ENCODE measurements at places on chromosomes 3 and 15. TPM values are rescaled to one million over a fixed set of nuclear protein-coding genes. Genes with fewer than 3 reads are reported as not detected.

C3orf20 gene
- total RNA-seq = not detected

TMEM41A gene
- 24.2 TPM for total RNA-seq

HEG1 gene
- 153 TPM for total RNA-seq

COPB2 gene
- total RNA-seq = 26.6 TPM

FBXL2 gene
- total RNA-seq = 33.4 TPM

MAP2K5 gene
- total RNA-seq = 1.1 TPM

PDHB gene
- 30.7 TPM for total RNA-seq

SI gene
- not detected for total RNA-seq

HRG gene
- total RNA-seq = 6.9 TPM

SH2D7 gene
- total RNA-seq = not detected

- no peaks in the 10 kb centered on the region for H3K27me3 ChIP-seq
- H3K4me1 ChIP-seq = no peaks in the 10 kb centered on the region
- no peak overlapping the region for H3K4me3 ChIP-seq
- H3K36me3 ChIP-seq = peaks cover 86% of the 10 kb centered on the region
- DNase-seq = no peak
- no peak overlapping the region for H3K27ac ChIP-seq
These were observed 46.7 kb downstream of the TLE3 start for GRCh38 chr15:70050970-70051369.

DNA sequence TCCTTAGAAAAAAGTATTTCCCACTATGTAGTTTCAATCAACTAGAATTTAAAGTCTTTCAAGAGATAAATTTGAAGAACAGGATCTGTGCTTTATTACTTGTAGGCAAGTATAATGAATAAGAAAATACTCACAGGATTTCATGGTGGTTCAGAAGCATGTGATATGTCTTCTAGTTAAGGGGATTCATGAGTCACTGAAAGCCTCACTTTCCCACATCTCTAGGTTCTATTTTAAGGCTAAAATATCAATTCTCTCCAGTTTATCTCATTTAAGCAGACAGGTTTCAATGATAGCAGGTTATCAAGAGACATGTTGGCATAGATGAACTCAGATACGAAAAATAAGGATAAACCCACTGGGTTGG lies 437.8 kb upstream of the BCHE start:
- no peaks in the 10 kb centered on the region for H3K4me1 ChIP-seq
- no peak overlapping the region for H3K4me3 ChIP-seq
- no peak for DNase-seq
- no peak overlapping the region for H3K27ac ChIP-seq
- no peaks in the 10 kb centered on the region for H3K36me3 ChIP-seq
- H3K27me3 ChIP-seq = no peaks in the 10 kb centered on the region

DNA sequence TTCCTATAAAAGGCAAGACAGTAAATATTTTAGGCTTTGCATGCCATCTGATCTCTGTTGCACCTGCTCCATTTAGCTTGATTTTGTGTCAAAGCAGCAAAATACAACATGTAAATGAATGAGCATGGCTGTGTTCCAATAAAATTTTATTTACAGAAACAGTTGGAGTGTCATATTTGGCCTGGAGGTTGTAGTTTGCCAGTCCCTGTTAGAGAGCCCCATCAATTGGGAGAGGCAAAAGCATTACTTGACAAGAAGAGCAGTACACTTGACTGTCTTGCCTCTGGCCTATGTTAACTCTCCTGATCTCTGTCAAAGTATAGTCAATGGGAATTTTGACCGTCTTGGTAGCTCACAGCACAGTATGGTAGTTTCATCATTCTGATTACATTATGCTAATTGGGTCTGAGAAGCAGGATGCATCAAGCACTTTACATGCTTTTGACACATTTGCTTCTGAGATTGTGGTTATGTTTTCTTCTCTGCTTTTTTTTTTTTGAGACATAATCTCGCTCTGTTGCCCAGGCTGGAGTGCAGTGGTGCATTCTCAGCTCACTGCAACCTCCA lies 35.4 kb downstream of the SLC28A2 start:
- no peaks in the 10 kb centered on the region for H3K27me3 ChIP-seq
- H3K36me3 ChIP-seq = no peaks in the 10 kb centered on the region
- H3K27ac ChIP-seq = no peak overlapping the region
- no peak for DNase-seq
- no peaks in the 10 kb centered on the region for H3K4me1 ChIP-seq
- no peak overlapping the region for H3K4me3 ChIP-seq

GRCh38 chr3:38349684-38350359 lies 3.2 kb downstream of the XYLB start:
- no peaks in the 10 kb centered on the region for H3K36me3 ChIP-seq
- no peak overlapping the region for H3K4me3 ChIP-seq
- H3K27ac ChIP-seq = no peak overlapping the region
- no peak for DNase-seq

- DNase-seq = no peak
- H3K4me3 ChIP-seq = no peak overlapping the region
- H3K27me3 ChIP-seq = no peaks in the 10 kb centered on the region
- peaks cover 4% of the 10 kb centered on the region for H3K4me1 ChIP-seq
- peak overlapping the region; percentile 76 for H3K27ac ChIP-seq
These were observed 477.2 kb downstream of the RBMS3 start for GRCh38 chr3:29758108-29758433.

GRCh38 chr3:172711454-172711795 lies 558 bp upstream of the NCEH1 start:
- H3K36me3 ChIP-seq = no peaks in the 10 kb centered on the region
- H3K4me3 ChIP-seq = peak overlapping the region; percentile 94
- H3K27me3 ChIP-seq = no peaks in the 10 kb centered on the region

DNA sequence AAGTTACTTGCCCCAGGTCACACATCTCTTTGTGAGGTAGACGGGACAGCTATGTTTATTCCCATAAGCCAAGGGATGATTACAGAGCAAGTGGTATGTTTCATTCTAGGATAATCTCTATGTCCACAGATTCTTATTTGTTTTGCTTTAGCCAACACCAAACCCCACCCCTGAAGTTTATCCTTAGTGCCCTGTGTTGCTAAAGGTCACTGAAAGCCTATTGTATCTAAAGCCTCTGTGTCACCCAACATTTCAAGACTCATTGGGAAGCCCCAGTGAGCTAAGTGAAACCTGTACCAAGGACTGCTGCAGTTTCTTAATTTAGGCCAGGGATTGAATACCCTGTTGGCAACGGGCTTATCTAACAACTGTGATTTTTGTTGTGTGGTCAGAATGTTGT lies 135.6 kb downstream of the ADAMTS9 start:
- peaks cover 7% of the 10 kb centered on the region for H3K4me1 ChIP-seq
- no peak overlapping the region for H3K27ac ChIP-seq
- no peak overlapping the region for H3K4me3 ChIP-seq

DNA sequence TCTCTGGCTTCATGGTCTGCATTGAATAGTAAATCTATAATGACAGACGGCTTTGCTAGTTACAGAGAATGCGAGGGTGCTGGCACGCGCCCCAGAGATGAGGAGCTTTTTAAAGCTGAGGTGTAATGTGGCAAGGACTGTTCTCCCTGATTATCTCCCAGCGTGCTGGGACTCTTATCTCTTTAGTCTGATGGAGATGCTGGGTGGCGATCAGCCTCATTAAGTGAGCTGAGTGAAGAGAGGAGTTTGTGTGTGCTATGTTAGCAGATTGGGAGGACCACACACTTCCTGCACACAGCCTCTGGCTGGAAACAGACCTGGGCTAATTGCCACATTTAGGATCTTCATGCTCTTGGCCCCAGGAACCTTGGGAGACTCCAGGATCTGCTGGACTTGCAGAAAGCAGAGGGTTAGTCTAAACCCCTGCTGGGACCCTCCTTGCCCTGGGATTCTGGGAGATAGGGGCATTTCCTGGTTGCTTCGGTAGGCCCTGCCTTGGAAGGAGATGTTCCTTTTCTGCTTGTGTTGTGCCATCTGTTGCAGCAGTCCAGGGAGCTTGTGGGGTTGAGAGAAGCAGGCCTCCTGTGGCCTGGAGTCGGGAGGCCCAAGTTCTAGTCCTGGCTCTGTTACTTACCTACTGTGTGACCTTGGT lies 15.0 kb downstream of the PDIA5 start:
- no peaks in the 10 kb centered on the region for H3K36me3 ChIP-seq
- no peak overlapping the region for H3K4me3 ChIP-seq
- H3K4me1 ChIP-seq = peaks cover 49% of the 10 kb centered on the region
- no peaks in the 10 kb centered on the region for H3K27me3 ChIP-seq
- H3K27ac ChIP-seq = no peak overlapping the region

DNA sequence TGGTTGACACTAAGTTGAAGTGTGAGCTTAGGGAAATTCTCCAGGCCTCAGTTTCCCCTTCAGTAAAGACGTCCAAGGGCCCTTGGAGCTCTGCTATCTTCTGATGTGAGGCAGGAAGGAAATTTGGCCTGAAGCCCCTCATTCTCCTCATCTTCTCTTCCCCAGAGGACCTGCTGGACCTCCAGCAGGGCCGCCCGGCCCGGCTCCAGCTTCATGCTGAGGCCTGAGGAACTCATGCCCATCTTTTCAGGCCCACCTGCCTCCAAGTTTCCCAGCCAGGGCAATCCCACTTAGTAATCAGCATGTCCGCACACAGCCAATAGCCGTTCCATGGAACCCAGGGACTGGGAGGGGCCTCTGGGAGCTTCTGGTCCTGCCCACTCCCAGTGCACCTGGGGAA lies 4.0 kb downstream of the LRRC15 start:
- H3K27me3 ChIP-seq = no peaks in the 10 kb centered on the region
- no peak for DNase-seq
- no peaks in the 10 kb centered on the region for H3K36me3 ChIP-seq
- H3K27ac ChIP-seq = no peak overlapping the region

GRCh38 chr15:45631776-45632175 lies 3.1 kb upstream of the SQOR start:
- no peaks in the 10 kb centered on the region for H3K36me3 ChIP-seq
- H3K4me3 ChIP-seq = no peak overlapping the region
- peaks cover 9% of the 10 kb centered on the region for H3K4me1 ChIP-seq
- peak overlapping the region; percentile 51 for H3K27ac ChIP-seq

GRCh38 chr3:55487381-55488241 lies 505 bp upstream of the WNT5A start:
- peak overlapping the region; percentile 67 for H3K4me3 ChIP-seq
- peaks cover 7% of the 10 kb centered on the region for H3K4me1 ChIP-seq
- H3K27me3 ChIP-seq = no peaks in the 10 kb centered on the region

- H3K27me3 ChIP-seq = no peaks in the 10 kb centered on the region
- no peaks in the 10 kb centered on the region for H3K36me3 ChIP-seq
- DNase-seq = no peak
- peaks cover 10% of the 10 kb centered on the region for H3K4me1 ChIP-seq
- no peak overlapping the region for H3K4me3 ChIP-seq
These were observed 3.8 kb upstream of the ZNF620 start for GRCh38 chr3:40502034-40502433.

DNA sequence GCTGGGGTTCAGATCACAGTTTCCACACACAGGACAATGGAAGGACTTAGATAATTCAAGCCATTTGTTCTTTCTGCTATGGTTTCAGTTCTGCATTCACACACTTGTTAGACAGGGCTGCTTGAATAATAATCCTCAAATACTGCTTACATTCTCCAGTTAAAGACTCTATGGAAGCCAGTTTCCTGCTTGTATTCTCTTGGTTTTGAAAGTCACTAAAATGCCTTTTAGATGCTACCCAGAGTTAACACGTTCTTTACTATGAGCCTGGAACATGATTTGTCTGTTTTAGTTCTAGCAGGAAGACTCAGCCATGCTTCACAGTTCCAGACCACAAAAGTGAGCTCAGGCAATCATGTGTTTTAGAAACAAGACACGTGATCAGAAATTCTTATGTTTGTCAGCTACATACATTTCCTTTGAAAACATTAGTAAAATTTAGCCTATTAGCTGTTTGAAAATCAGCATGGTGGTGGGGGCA lies 152.4 kb downstream of the LEKR1 start:
- no peak for DNase-seq
- H3K27ac ChIP-seq = no peak overlapping the region
- H3K27me3 ChIP-seq = no peaks in the 10 kb centered on the region
- H3K36me3 ChIP-seq = no peaks in the 10 kb centered on the region

GRCh38 chr15:79451361-79451999 lies 19.3 kb downstream of the MINAR1 start:
- H3K36me3 ChIP-seq = no peaks in the 10 kb centered on the region
- no peak overlapping the region for H3K27ac ChIP-seq
- no peak for DNase-seq
- no peaks in the 10 kb centered on the region for H3K4me1 ChIP-seq
- no peaks in the 10 kb centered on the region for H3K27me3 ChIP-seq
- no peak overlapping the region for H3K4me3 ChIP-seq

GRCh38 chr15:25862472-25863110 lies 536 bp downstream of the ATP10A start:
- H3K36me3 ChIP-seq = no peaks in the 10 kb centered on the region
- H3K27ac ChIP-seq = peak overlapping the region; percentile 95
- no peaks in the 10 kb centered on the region for H3K27me3 ChIP-seq
- DNase-seq = peak; percentile 78

DNA sequence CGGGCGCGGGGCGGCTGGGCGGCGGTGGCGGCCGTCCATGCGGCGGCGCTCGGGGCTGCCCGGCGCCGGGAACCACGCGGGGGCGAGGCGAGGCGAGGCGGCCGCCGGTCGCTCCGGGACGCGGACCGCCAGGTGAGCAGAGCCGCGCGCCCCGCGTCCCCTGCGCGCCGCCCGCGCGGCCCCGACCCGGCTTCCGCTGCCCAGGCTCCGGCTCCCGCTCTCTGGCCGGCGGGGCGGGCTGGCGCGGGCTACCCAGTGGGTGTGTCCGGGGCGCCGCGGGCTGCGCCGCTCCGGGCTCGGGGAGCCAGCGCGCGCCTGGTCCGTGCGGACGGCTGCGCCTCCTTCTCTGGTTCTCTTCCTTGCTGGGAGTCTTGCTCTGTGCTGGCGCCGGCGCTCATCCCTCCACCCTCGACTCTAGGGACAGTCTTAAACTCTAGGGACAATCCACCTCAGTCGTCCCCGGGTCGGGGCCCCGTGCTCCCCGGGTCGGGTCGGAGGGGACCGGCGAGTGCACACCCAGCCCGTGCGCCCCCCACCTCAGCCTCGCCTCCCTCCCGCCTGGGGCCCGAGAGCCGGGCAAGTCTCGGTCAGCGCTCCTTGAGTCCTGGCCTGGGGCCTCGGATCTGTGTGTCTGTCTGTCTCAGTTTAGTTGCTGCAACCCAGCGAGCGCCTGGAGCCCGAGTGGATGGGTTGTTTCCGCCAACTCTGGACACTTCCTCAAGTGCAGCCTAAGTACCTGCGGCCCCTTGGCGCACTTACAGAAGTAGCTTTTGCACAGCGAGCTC lies 488 bp downstream of the THSD4 start:
- H3K36me3 ChIP-seq = no peaks in the 10 kb centered on the region
- peak overlapping the region; percentile 86 for H3K4me3 ChIP-seq
- H3K27ac ChIP-seq = peak overlapping the region; percentile 94
- H3K4me1 ChIP-seq = no peaks in the 10 kb centered on the region

- no peak overlapping the region for H3K4me3 ChIP-seq
- no peaks in the 10 kb centered on the region for H3K36me3 ChIP-seq
- DNase-seq = no peak
- no peaks in the 10 kb centered on the region for H3K4me1 ChIP-seq
- H3K27ac ChIP-seq = no peak overlapping the region
These were observed 231.2 kb downstream of the MBNL1 start for GRCh38 chr3:152499791-152500385.

GRCh38 chr3:108664266-108664665 lies 74.7 kb downstream of the DZIP3 start:
- no peaks in the 10 kb centered on the region for H3K4me1 ChIP-seq
- DNase-seq = no peak
- no peak overlapping the region for H3K27ac ChIP-seq

All from ascending aorta (tissue), 2 donors.